NCI-H1694 (cell line): ENCODE measurements at places on chromosomes 13 and 19.

DNA sequence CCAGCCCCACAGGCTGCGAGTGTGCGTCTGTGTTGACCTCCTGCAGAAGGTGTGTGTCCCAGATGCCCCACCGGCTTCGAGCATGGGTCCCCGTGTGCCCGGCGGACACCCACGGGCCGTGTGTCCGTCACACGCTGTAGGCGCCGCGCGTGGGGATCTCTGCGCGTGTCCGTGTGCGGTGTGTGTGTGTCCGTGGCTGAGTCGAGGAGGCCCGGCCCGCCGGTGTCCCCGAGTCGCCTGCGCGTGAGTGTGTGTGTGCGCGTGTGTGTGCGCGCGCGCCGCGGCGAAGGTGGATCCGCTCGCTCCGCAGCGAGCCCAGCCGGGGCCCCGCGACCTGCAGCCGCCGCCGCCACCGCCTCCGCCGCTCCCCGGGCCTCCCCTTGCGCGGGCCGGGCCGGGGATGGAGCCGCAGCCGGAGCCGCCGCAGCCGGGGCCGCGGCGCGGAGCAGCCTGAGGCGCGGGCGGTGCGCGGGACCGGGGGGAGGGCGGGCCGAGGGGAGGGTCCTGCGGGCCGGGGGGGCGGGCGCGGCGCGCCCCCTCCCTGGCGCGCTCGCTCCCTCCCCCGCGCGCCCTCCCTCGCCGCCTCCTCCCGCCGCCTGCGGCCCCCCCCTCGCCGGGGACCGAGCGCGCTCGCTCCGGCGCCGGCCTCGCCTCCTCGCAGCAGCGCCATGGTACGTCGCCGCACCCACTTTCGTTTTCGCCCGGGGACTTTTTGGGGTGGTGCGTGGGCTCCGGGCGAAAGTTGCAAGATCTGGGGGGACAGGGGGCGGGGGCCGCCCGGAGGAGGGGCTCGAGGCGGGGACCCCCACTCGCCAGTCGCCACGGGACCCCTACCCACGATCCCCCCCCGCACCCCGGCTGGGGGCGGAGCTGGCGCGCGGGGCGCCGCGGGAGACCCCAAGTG, 7.1 kb upstream of the NFIC start:
- no peak for DNase-seq

DNA sequence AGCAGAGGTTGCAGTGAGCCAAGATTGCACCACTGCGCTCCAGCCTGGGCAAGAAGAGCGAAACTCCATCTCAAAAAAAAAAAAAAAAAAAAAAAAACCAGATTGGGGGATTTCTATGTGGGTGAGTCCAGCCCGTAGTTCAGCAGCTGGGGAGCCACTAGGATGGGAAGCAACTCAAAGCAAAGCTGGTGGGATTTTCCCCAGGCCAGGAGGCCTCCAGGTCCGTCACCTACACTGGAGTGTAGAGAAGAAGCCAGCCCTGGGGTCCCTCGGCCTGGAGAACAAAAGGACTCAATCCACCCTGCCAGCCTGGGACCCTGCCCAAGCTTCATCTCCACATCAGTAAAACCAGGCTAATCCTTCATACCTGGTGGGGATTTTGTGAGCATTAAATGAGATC, 121.3 kb upstream of the CACNA1A start:
- no peak for DNase-seq

- DNase-seq = no peak
These were observed 12.2 kb downstream of the MED26 start for GRCh38 chr19:16615808-16616207.

DNA sequence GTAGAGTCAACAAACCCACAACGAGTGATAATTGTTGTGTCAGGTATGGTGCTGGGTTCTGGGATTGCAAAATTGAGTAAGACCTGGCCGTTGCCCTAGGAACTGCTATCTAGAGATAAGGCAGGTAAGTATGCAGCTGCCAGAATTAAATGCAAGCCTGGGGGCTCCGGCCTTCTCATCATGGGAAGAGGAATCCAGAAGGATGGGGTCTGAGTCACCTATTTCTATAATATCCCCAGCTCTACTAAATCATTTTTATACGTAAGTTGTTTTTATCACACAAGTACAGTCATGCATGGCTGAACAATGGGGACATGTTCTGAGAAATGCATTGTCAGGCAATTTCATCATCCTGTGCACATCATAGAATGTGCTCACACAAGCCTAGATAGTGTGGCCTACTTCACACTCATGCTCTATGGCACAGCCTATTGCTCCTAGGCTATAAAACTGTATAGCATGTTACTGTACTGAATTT, 203.0 kb downstream of the KLF5 start:
- DNase-seq = no peak

DNA sequence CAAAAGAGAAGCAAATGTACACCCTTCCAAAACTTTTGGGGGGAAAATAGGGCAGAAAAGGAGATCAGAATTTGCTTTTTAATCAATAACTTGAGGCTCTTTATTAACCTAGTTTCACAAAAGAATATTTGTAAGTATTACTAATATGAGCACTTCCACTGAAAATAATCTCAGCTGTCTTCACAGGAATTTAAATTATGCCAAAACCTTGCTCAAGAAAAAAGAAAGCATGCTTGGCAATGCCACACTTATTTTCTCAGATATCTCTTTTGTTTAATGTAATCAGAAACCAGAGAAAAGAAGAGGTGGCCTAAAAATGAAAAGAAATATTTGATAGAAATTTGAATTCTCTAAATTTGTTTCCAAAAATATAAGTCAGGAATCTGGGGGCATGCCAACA, 234.9 kb upstream of the GPC6 start:
- no peak for DNase-seq

DNA sequence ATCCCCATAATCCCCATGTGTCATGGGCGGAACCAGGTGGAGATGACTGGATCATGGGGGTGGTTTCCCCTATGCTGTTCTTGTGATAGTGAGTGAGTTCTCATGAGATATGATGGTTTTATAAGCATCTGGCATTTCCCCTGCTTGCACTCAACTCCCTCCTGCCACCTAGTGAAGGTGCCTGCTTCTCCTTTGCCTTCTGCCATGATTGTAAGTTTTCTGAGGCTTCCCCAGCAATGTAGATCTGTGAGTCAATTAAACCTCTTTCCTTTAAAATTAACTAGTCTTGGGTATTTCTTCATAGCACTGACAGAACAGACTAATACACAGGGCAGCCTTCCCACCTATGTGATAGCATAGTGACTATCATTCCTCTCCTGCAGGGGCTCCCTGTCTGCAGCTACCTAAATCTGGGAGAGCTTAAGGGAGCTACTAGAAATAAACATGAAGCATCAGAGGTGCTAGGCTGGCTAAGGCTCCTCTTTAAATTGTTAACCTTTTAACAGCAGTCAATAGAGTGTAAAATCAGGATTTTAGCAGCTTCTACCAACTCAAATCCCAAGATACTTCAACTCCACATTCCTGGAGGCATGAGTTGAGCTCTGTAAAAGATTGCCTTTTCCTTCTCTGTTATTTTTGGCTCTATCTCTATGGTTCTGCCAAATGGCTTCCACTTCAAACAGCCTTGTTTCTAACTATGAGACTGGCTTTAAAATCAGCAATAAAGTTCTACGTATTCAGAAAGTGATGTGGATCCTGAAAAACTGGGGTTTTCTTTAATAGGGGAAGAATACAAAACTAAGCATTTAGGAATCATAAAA, 112.3 kb downstream of the VWA8 start:
- no peak for DNase-seq

DNA sequence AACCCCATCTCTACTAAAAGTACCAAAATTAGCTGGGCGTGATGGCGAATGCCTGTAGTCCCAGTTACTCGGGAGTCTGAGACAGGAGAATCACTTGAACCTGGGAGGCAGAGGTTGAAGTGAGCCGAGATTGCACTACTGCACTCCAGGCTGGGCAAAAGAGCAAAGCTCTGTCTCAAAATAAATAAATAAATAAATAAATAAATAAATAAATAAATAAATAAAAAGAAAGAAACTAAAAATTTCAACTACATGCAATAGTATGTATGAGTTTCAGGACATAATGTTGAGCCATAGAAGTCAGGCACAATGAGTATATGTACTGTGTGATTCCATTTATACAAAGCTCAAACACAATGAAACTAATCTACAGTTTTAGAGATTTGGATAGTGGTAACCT, 12.9 kb upstream of the ZNF780A start:
- DNase-seq = no peak

DNA sequence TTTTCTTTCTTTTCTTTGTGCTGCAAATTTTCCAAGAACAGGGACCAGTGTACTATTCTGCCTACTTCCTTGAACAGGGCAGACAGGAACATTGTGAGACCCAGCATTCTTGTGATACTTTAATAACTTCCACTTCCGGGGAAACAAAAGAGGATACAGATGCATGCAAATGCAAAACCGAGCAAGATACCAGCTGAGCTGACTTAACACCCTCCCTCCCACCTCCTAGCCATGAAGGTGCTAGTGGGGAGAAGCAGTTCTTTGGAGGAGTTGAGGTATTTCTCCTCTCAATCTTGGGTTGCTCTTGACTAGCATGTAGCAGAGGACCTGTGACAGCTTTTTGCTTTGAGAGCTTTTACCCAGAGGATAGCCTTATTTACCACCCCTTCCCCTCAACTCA, 111.2 kb downstream of the KLF5 start:
- DNase-seq = no peak

GRCh38 chr13:100875392-100876043, 200.9 kb upstream of the TMTC4 start:
- DNase-seq = no peak

DNA sequence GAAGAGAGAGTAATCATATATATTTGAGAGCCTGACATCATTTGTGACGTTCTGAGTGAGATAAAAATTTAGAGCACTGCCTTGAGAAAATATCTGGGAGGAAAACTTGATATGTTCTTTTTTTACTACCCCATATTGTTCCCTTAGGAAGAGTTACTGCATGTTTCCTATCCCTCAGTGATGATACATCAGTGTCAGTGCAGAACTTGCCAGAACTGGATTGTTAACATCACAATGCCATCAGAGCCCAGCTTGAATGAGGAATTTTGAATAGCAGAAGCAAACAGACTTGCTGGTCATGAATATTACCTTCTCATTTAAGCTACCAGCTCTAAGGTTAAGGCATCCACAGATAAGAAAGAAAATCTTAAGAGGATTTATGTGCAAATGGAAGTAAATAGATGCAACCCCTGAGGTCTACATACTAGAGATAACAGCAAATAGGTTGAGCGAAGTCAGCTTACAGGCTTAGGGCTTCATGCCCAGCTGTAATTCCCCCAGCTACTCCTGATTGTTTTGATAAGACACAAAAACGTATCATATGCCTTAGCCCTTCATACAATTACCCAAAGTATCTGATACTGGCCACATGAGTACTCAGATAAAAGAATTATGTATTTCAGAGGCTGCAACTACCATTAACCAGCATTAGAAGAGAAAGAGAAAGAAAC, 313.7 kb upstream of the ATXN8OS start:
- DNase-seq = no peak

DNA sequence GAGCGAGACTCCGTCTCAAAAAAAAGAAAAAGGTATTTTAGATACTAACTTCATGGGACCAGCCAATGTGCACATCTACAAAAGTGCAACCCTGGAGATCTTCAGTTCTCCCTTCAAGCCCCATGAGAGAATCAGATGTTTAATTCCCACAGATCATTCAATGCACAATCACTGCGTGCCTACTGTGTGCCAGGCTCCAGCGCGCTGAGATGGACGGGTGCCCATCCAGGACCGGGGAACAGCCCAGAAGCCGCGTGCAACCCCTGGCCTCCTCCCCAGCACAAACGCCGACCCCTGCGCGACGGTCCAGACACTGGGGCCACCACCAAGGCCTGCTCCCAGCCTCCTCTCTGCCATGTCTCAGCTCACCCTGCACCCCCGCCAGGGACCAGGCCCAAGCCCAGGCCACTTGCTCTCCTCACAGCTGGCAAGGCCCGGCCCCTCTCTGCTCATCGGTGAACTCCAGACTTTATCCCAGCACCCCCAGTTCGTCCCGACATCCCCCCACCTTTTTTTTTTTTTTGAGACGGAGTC, 5.3 kb downstream of the BTBD2 start:
- no peak for DNase-seq

- DNase-seq = no peak
These were observed 29.9 kb downstream of the LAIR2 start for GRCh38 chr19:54532528-54532927.

DNA sequence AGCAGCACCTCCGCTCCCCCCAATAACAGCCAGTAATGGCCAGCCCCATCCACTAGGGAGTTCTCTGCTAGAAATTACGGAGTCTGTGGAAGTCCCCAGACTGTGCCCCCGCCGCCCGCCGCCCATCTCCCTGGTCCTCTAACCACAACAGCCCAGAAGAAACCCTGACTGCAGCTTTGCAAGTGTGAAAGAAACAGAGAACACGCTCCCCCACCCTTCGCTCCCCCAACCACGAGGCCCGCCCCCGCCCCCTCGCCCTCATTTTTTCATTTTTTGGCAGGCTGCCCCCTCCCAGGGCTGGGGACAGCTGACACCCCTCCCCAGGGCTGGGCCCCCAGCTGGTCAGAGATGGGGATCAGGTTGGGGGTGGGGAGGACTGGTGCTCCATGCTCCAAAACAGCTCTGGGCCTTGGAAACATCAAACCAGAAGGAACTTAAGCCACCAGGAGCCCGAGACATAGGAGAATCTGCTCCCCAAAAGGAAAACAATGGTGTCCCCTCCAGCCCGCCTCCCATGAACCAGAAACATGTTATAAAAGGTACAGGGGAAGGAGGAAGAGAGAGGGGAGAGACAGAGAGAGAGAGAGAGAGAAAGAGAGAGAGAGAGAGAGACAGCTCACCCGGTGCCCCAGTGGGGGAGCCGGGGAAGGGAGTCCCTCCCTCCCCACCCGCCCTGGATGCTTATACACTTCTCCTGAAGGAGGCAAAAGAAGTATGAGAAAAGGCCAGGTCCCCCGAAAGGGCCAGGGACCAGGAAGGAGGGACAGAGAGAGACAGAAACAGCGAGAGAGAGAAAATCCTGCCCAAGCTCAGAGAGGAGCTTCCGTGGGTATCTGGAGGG, 29.8 kb upstream of the ASF1B start:
- no peak for DNase-seq

DNA sequence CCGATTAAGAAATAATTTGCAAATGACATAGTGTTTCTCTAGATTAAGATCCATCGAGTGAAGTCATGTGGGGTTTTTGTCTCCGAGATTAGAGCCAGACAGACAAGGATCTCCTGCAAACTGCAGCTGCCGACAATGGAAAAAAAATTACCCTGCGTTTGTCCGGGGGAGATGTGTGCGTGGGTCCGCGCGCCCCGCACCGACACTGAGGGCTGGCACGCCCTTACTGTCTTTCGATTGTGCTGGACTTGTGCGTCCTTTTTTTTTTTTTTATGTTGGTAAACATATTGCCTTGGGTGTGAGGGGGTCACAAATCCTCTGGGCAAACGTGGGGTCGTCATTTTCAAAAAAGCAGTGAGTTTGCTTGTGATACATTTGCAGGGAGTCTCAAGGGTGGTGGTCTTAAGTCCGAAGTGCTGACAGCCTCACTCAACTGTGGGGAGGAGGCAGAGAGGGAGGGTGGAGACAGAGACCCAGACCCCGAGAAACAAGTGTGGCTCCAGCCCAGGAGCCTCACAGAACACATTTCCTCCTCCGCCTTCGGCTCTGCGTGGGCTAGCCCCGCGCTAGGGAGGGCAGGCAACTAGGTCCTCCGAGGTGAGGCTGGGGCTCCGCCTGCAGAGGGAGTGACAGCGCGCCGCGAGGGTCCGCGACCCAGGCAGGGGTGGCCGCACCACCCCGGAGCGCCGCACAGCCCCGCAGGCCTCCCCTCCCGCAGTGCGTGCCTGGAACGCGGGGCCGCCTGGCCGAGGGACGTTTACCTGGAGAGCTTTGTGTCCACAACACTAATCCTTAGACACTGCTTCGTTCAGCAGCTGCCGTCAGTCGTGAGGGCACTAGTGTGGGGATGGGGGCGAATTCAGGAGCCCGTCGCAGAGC, 11.7 kb upstream of the SOX1 start:
- no peak for DNase-seq
